ENCODE measurements at places on chromosomes 2 and 18.
A peak's percentile ranks its signal among the peaks of the same experiment; 100 is the strongest.

DNA sequence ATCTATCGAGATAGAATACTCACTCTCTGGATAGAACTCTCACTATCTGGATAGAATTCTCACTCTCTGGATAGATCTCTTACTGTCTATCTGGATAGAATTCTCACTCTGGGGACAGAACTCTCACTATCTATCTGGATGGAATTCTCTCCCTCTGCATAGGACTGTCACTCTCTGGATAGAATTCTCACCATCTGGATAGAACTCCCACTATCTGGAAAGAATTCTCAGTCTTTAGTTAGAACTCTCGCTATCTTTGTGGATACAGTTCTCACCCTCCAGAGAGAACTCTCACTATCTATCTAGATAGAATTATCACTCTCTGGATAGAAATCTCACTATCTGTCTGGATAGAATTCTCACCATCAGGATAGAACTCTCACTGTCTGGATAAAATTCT is 16.5 kb downstream of the ABCG8 start:
- DNase-seq, result no peak

DNA sequence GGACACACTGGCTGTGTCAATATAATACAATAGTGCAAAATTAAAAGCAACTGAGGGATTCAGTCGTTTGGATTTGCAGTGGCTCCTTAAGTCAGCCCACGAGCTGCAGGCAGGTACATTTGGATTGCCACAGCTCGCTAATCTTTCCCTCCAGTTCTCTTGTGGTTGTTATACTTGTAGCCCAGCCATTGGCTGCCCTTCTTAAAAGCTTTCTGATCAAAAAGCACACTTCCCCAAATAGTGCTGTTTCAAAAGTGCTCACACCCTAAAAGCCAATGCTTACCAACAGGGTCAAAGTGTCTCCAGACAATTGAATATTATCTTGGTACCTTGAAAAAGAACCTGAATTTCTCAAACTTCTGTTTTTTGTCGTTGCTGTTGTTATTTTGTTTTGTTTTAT is 404.7 kb upstream of the FAM98A start:
- no peak for DNase-seq

- DNase-seq, result no peak
Observed at GRCh38 chr2:20539133-20539719, 92.4 kb downstream of the RHOB start.

- no peak for DNase-seq
Observed at GRCh38 chr18:64419156-64419555, 270.3 kb upstream of the LINC00305 start.

DNA sequence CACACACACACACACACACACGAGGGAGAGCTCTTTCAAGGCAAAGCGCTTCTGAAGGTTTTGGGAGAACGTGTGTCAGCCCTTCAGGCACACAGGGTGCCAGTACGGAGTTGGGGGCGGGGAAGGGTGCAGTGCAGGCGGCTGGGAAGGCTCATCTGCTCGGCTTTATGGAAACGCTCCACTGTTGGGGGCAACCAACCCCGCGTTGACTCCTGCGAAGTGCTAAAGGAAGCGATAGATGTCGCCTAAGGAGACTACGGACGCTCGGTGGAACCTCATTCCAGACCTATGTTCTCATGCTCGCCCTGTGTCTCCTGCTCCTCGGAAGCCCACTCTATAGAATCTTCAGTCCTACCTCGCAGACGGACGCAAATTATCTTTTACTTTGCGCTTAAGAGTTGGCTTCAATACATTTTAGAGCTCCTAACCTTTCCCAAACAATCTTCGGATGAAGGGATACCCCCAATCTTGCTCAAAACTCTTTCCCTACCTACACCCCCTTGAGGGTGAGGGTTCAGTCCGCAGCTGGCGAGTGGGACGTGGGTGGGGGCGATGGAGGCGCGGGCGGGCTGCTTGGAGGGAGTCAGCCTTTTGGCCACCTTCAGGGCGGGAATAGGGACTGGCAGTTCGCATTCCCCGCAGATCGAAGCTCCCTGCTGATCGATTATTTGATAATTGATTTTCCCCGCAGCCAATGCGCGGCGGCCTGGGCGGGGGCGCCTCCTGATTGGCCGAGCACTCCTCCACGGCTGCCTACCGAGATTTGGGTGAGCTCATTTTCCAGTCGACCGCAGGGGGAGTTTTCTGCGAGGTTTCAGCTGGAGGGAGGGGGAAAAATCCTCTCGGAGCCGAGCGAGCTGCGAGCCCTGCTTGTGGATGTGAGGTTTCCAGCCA is 1.9 kb upstream of the MEIS1 start:
- peak; percentile 90 for DNase-seq

DNA sequence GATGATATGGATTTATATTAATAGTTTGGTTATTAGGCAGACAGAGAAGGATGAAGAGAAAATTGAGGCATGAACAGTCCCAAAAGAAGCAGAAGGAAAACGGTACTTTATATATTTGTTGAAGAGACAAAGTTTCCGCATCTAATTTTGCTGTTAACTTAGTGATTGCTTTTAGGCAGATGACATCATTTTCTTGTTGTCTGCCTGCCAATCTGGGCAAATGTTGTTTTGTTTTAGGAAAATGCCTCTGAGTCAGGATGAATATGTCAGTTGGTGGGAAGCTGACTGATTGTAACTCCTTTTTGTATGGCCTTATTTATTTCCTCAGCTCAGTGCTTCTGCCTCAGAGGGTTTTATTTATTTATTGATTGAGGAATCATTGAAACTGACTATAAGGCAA is 52.5 kb upstream of the CAVIN2 start:
- no peak for DNase-seq

GRCh38 chr2:222288590-222289277 is 10.1 kb downstream of the PAX3 start:
- DNase-seq, result no peak

DNA sequence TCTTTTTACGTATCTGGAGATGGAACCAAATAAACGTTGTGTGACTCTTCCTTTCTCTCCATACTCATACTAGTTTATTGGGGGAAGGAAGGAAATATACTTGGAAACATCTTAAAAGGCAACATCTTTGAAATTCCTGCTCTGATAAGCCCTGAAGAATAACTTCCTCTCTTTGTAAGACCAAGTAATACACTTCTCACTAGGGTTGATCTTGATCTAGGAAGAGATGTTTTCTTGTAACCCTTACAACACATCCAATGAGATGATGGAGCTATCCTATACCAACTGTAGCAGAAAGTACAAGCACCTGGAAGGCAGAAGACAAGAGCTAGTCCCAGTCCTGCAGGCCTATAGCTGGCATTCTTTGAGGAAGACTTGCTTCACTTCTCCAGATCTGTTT is 2.0 kb downstream of the ANKRD44 start:
- no peak for DNase-seq

DNA sequence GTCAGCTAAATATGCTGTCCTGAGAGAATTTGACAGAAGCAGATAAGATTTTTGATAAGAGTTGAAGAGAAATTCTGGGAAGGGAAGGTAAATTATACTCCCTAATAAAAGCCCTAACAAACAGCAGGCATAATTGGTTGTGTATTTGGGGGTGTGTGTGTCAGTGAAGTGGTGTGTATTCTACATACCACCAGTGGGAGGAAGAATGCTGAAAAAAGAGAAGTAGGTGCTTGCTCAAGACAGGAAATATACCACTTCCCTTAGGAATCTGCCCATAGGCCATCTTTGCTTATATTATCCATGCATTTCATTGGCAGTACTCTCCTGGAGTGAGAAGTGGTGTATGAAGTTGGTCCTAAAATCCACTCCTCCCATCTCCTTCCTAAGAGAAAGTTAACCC is 76.2 kb downstream of the FMNL2 start:
- DNase-seq, result no peak

GRCh38 chr2:168667156-168667555 is 135.3 kb upstream of the NOSTRIN start:
- no peak for DNase-seq

DNA sequence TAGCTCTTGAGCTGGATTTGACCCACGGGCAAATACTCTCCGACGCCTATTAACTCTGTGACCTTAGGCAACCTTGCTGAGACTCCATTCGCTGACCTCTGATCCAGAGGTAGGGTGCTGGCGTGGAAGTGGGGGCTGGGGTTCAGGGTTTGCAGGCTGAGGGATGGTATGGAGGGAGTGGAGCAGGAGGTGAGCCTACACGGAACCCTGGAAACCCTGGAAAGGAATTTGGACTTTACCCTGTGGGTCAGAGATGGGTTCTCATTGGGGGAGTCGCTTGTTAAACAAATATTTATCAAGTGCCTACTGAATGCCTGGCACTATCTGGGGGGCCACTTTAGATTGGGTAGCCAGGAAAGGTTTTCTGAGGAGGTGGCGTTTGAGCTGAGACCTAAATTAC is 58.2 kb upstream of the FZD7 start:
- DNase-seq, result no peak

GRCh38 chr2:196268538-196269338 is 97.4 kb upstream of the STK17B start:
- no peak for DNase-seq

All from D341Med (cell line).